ENCODE measurements at places on chromosomes 6 and 20.

DNA sequence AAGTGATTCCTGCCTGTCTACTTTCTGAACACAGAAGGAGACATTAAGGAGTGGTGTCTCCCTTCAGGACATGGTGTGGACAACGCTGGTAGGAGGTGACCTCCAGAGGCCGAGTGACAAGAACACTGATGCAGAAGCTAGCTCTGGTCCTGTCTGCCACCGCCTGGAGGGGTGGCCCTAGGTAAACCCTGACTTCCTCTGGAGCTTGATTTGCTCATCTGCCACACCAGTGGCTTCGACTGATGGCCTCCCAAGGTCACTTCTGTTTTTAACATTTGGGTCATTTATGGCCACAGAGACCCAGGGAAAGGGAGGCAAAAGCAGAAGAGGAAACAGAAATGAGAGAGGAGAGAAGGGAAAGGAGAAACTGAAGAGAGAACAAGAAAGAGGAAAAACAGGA, 49.4 kb upstream of the SLC22A23 start:
- no peak for DNase-seq

DNA sequence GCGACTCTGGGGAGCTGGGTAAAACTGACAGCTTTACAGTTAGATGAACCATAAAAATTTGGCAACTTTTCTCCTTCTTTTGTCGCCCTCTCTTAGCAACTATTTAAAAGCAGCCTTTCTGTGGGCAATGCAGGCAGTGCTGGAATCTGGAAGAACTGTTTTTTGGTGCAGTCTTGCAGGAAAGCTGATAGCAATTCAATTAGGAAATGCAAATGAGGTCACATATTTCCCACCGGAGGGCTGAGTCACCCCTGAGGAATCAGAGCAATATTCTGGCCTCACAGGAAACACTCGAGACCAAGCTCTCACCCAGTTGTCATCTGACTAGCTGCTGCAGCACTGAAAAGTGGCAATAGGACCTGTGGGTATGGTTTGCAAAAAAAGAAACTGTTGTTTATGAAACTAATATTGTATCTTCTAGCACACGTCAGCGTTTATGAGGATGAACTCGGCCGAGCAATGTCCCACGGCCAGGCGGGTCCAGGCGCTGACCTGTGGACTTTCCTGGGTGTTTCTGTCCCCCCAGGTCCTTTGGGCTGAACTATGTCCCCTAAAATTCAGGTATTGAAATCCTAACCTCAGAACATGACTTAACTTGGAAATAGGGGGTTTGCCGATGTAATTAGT, 312.3 kb downstream of the TAF4 start:
- DNase-seq, result no peak

GRCh38 chr6:4511641-4512020, 264.6 kb upstream of the CDYL start:
- DNase-seq, result no peak

DNA sequence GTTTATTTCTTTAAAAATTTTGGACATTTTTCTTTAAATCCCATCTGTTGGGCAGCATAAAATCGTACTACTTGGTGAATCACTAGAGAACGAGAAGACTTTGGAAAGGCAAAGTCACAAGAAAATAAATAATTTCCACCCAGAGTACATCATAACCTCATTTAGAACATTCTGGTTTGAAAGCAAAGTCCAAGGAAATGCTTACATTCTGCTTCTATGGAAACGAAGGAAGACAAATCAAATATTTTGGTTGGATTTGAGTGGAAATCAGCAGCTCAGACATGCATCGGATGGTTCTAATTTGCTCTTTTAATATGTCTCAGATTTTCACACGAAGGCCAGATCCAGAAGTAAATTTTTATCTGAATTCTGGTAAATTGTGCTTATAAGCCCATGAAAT, 60.7 kb upstream of the LTV1 start:
- no peak for DNase-seq

DNA sequence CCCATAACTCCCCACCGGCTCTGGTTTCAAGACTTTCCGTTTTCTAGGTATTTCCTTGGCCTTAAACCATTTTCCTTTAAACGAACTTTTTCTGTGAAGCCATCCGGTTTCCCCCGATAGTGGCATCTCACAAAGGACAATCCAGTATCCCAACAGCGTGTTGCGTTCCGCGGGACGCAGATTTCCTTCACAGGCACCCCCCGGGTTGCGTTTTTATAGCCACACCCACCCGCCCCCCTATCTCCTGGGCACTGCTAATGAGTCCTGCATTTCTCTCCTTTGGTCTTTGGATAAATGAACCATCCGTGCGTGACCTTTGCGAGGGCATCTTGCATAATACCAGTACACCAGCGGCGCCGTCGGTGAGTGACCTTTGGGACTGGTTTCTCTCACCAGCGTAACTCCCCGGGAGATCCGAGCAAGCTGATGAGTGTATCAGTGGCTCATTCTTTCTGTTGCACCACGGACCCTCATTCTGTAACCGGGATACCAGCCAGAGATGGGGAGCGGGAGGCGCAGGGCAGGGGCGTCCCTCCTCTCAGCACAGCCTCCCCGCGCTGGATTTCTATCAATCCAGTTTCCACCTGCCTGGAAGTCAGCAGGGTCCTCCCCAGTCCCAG, 586 bp upstream of the NQO2 start:
- no peak for DNase-seq

- no peak for DNase-seq
These were observed 43.1 kb downstream of the RBM38 start for GRCh38 chr20:57434390-57434700.

GRCh38 chr6:47992809-47993208, 118.2 kb downstream of the PTCHD4 start:
- DNase-seq, result no peak

Data from CD4-positive, alpha-beta T cell treated with Interleukin-1 beta for 1 hour (primary cell).